ENCODE measurements at places on chromosomes 3 and 15.

GRCh38 chr3:140505876-140506275, 172.0 kb upstream of the TRIM42 start:
- DNase-seq = no peak

DNA sequence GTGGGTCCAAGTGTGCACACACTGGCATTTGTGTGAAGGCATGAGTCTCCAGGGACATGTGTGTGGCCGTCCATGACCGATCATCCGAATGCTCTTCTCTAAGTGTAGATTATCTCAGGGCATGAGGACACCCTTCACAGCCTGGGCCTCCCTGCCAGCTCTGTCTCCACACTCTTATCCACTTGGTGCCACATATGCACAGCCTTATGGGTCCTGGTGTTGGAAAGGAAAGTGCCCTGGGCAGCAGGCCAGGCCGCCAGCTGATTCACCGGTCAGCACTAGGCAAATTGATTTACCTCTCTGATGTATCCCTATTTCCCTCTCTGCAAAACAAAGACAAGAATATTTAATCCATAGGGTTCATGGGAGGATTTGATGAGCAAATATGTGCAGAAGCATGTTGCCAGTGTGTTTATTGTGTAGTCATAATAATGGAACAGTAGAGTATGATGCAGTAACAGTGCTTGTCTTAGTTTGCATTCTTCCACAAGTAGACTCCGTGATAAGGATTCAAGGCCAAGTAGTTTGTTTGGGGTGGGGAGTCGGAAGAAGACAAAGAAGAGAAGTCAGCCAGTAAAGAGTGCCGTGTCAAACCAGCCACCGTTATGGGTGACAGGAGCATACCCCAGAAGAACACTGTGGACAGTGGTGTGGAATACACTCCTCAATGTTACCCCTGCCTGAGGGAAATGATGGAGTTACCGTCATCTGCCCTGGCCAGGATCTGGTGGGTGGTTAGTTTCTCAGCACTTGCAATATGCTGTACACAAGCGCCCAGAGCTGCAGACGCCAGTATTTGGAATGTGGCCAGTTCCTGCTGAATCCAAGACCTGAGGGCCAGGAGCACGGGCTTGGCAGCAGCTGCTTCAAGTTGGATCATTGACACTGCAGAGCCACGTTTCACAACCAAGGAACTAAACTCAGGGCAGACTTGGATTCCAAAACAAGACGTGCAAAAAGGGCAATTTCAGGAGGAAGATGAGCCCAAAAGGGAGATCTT, 85.1 kb downstream of the MTHFS start:
- DNase-seq = no peak

- peak; percentile 43 for DNase-seq
Observed at GRCh38 chr3:137105277-137105977, 147.6 kb downstream of the IL20RB start.

DNA sequence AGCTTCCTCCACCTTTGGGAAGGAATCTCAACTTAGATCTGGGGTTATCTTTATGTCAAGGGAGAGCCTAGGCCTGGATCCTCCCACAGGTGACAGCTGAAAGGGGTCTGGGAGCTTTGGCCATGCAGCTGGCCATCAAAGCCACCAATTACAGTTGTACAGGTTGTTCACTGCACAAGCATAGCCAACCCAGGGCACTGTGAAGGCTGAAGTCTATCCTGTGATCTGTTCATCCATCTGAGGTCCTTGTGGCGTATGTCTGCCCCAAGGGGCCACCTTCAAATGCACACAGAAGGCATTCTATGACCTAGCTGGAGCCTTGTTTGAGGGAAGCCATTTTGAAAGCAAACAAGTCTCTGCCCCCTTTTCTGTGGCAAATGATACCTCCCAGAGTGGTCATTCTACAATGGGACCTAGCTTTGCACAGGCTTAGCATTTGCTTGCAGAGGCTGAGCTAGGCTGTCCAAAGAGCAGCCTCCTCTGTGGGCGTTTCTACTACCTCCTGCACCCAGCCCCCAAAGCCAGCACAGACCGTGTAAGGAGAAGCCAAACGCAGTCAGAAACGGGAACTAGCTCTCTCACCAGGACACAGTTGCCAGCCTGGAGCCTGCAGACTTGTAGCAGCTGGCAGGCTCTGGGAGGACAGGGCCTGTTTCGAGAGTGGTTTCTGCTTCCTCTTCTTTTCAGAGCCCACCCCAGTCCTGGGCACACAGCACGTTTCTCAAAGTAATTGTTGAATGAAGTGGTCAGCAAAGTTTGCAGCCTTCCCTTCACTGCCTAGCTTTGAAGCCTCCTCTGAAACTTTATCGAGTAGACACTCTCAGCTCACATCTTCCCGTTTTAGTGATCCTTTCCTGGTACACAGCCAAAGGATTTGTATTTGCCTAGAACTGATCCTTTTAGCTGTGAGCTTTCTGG, 157.3 kb upstream of the SMAD3 start:
- DNase-seq = no peak

DNA sequence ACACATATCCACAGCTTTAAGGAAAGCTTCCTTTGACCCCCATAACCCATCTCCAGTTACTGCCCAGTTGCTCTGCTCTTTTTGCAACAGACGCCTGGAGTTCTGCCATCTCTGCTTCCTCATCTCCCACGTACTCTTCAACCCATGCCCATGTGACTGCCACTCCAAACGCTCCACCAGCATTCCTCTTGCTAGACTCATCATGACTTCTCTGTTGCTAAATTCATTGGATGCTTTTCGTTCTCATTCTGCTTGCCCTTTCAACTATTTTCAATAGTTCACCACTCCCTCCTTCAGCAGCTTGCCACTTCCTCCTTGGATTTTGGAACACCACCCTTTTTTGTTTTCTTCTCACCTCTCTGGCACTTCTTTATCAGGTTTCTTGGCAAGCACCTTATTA, 2.7 kb upstream of the KNSTRN start:
- DNase-seq = no peak

GRCh38 chr15:29670998-29671981, 151.0 kb downstream of the TJP1 start:
- no peak for DNase-seq

- no peak for DNase-seq
Observed at GRCh38 chr3:148307443-148307843, 390.3 kb upstream of the AGTR1 start.

GRCh38 chr15:69107025-69107620, 53.3 kb upstream of the GLCE start:
- DNase-seq = no peak

DNA sequence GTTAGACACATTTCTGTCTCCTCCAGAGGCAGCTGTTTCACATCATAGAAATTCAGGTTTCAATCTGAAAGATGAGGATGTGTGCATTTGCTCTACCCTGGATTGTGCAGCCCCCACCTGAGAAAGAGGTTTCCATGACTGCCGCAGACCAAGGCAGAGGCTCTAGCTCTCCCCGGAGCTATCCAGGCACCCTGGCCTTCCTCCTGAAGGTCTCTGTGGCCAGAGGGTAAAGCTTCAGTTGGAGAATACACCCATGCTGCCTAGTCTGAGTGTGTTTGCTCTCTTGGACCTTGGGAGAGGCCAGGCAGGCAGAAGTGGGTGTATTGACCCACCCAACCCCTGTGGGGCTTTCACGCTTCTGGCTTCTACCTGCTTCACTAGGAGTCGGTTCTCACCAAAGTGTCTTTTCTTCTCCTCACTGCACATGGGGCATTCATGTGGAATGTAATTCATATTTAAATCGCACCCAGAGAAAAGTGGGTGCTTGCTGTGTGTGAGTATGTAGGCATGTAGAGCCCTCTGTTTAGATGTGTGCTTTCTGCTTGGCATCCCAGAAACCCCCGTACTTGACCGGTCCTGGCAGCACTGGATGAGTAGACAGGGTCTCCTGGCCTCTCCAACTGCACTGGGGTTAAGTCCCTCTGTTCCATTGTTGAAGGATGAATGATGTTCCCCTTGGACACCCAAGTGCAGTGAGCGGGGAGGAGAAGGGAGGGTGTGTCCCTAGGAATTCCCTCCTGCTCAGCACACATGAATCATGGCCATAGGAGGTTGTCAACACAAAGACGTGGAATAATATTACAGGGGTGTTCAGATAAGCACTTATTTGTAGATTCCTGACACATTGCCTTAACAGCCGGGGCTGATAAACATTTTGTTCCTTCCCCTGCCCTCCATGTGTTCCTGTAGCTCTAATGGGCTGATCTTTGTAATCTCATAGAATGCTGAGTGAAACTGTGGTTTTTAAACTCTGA, 20.3 kb upstream of the RAB6B start:
- DNase-seq = no peak

- no peak for DNase-seq
Observed at GRCh38 chr15:47304656-47305055, 412.6 kb upstream of the SEMA6D start.

- DNase-seq = no peak
Observed at GRCh38 chr15:71390096-71390495, 274.8 kb downstream of the THSD4 start.

GRCh38 chr3:42891042-42891441, 14.9 kb upstream of the ZNF662 start:
- DNase-seq = no peak

DNA sequence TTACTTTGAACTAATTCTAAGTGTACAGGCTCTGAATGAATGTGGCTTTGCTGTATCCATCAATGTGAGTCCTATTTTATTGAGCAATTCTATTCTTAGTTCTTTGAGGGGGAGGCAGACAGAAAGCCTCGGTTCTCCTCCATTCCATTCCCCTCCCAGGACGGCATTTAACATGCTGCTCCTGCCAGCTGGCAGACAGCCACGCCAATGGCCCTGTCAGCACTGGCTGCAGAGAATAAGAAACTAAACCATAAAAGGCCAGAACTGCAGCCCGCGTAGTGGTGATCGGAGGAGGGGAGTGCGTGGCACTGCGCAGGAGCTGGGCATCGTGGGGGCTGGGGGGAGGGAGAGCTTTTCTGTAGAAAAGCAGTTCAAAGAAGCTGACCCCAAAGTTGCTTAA, 76.0 kb upstream of the HACD2 start:
- DNase-seq = no peak

GRCh38 chr3:65593780-65594752, 444.7 kb downstream of the MAGI1 start:
- DNase-seq = no peak

GRCh38 chr3:56915966-56916586, 114.3 kb upstream of the ARHGEF3 start:
- peak; percentile 50 for DNase-seq

- DNase-seq = no peak
Observed at GRCh38 chr3:12242772-12243171, 46.1 kb upstream of the PPARG start.

Data from stimulated activated CD4-positive, alpha-beta T cell treated with anti-CD3 and anti-CD28 coated beads, Interleukin-12 subunit alpha, Interleukin-12 subunit beta, amount 100 ng/mL, for 48 hours (primary cell).